ENCODE measurements at places on chromosomes 7 and 10.

DNA sequence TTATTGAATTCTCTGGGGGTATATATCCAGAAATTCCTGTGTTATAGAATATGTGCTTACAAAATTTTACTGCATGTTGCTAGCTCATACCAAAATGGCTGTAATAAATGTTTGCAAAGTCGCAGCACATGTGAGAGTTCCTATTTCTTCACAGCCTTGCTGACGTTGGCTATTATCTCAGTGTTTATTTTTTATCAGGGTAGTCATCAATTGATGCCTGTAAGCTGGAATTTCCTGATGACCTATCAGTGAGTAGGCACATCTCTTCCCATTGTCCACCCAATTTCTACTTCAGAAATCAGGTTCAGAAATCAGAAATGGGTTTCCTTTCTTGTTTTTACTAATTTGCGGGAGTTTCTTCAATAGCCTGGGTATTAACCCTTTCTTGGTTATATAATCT is 268.1 kb upstream of the FZD8 start:
- no peak for DNase-seq

GRCh38 chr7:100867040-100867775 is at the start of gene TRIP6:
TRIP6 (plus strand) TSS chr7:100867387; CDS start chr7:100867498, 111 bp downstream.
- peak; percentile 63 for DNase-seq

DNA sequence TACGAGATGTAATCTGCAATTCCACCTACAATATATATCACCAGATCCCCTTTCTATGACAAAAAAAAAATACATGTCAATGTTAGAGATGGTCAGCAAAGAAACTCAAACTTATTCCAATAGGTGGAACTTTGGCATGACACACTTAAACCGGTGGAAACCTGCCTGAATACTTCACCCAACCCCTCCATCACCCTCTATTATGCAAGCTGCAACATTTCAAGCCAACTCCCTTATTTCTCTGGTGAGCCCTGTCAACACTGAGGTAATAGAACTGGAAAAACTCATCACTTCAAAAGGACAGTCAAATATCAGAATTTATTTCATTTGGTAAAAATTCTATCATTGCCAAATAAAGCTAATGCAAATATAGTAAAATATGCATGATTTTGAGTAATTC is 3.6 kb downstream of the ZNF438 start:
- DNase-seq, result no peak

DNA sequence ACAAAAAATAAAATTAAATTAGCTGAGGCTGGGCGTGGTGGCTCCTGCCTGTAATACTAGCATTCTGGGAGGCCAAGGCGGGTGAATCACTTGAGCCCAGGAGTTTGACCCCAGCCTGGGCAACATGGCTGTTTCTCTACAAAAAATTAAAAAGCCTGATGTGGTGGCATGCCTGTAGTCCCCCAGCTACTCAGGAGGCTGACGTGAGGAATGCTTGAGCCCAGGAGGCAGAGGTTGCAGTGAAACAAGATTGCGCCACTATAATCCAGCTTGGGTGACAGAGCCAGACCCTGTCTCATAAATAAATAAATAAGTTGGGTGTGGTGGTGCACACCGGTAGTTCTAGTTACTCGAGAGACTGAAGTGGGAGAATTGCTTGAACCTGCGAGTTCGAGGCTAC is 65.1 kb downstream of the GNA12 start:
- no peak for DNase-seq

DNA sequence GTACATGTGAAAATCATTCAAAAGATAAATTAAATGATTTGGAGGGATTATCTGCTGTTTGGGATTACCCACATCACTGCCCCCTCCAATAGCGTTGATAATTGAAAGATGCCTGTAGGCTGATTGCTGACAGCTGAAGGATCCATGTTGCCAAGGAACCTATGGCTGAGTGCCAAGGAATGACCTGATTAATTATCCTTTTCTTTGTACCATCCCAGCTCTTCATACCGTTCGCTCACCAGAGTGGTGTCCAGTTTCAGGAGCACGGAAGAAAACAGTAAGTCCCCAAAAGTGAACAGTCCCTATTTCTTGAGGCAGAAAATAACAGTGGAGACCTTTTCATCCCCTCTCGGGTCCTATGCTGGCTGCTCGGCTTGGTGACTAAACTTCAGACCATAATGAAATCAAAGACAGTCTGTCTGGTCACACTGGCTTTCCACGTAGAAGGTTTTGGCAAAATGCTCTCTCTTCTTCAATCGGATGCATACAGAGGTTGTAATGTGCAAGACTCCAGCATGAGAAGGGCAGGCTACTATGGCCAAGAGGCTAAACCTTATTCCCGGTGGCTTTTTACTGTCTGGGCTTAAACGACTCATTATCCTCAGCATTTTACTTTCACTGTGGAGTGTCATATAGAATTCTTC is 108.8 kb downstream of the SPAG6 start:
- DNase-seq, result no peak

DNA sequence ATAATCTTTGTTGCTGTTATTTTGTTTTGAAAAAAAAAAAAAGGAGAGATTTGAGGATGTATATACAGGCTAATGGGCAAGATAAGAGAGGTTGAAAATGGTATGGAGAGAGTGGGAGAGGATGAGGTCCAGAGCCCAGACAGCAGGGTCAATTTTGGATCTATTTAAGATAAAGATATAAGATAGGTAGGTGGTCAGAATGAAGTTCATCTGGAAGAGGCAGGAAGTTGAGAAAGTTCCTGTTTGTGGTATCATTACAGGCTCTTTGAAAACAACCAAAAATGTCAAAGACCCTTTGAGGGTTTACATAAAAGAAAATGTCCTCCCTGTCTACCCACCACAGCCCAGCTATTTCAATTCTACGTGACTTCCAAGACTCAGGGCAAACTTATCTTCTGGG is 7.5 kb downstream of the CEP41 start:
- DNase-seq, result no peak

GRCh38 chr10:131777921-131778320 is 122.9 kb upstream of the PPP2R2D start:
- DNase-seq, result no peak

- no peak for DNase-seq
Measured at GRCh38 chr10:34761453-34761852, 53.6 kb downstream of the PARD3 start.

DNA sequence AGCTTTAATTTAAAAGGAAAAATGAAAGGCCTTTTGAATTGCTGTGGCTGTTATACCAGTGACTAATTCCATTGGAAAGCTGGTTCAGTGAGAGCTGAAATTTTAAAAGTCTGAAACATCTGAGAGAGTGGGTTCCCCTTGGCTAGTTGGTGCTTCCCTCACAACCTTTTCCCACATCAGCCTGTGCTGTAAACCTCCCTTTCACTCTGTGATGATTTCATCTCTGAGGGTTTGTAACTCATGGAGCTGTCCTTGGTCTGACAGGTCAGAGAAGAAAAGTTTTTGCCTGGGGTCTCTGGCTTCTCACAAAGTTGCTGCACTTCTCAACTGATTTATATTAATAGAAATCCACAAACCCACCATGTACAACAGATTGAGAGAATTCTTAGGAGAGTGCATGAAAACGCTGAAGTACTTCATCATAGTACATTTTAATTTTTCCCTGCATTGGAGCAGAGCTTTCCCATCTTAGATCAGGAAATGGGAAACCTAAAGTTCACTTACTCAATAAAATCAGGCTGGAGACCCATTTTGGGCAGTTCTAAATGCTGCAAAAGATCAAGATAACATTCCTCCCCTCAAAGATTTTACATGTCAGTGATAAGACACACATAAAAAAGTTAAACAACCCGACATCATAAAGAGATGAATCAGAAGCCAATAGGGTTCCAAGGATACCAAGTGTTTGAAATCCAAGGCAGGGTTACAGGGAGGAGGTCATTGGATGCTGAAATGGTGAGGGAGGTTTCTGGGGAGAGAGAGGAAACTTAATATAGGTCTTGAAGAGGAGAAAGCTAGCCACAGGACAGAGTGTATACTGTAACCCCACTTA is 157.0 kb upstream of the MKLN1 start:
- no peak for DNase-seq

GRCh38 chr7:114426824-114427223 is 12.2 kb downstream of the FOXP2 start:
- no peak for DNase-seq

GRCh38 chr10:114662646-114663217 is 4.7 kb upstream of the ABLIM1 start:
- no peak for DNase-seq

- DNase-seq, result no peak
Measured at GRCh38 chr7:19851504-19851903, 78.1 kb upstream of the TMEM196 start.

DNA sequence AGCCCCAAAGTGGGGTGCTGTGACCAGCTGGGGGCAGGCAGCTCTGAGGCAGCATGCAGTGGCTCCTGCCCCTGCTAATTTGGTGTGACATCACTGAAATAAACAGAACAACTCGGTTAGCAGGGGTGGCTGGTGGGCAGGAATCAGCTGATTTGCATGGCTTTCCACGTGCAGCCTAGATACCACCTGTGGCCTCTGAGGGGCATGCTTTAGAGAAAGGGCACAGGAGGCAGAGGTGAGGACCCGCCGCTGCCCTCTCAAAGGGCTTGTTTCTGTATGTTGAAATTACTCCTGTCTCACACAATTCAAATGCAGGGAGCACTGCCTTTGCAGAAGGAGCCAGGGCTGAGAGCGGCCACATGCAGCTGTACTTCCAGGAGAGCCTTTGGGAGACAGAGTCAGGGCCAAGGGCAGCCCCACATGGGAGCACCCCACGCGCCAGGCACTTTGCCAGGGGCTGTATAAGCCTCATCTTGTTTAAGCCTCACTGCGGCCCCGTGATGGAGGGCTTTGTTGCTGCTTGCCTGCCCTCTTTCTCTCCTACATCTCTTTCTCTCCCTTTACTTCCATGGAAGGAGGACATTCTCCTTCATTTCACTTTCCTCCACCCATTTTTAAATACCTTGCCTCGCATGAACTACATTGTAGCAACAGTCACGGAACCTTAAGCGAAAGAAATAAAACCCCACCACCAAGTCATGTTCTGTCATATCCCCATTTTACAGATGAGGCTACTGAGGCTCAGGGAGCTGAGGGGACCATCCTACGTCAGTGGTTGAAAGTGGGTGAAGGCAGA is 137.7 kb downstream of the ZMIZ1 start:
- no peak for DNase-seq

DNA sequence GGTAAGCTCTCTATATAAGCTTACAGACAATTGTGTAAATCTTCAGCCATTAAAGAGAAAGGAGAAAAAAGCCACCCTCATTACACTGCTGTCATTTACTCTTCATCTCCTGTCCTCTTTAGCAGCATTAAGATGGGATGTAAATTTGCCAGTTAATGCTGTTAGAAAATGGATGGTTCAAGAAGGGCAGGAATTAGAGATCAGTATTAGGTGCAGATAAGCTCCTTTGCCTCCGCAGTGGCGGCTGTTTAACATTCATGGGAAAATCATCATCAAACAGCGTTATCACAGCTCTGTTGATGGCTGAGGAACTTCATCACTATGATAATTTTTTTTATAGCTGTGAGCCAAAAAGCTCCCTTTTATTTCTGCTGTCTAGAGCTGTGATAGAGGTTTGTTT is 61.8 kb upstream of the FAM204A start:
- no peak for DNase-seq

GRCh38 chr10:118723466-118723865 is 31.3 kb downstream of the CACUL1 start:
- DNase-seq, result no peak

DNA sequence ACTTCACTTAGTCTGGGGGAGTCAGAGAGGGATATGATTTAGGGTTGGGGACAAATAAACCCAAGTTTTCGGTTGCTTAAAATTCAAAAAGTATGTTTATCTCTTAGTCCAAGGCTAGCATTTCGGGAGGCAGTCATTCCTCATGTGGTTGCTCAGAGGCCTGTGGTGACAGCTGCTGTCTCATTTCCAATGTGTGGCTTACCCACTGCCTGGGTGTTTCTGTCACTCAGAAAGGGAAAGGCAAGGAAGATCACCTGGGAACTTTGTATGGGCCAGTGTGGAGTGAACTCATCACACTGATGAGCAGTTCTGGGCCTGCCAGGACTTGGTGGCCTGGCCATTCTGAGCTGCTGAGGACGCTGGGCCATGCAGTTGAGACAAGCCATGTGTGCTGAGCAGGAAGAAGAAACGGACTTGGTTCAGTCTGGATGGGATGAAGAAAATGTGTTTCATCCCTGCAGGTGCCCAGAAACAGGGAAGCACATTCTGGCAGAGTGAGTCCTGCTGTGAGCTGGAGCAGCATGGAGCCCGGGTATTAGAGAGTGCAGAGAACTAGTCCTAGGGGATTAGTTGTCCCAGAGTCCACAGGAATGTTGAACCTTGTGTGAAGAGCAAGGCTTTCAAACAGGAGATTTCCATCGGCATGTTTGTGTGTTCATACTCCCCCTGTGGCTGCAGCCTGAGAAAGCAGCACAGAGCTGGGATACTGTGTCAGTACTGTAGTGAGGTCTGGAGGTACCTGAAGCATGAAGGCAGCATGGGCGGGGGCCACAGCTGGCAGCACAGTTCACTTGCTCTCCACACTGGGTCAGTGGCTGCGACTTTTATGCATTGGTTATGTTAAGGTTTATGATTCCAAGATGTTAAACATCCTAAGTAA is 211.1 kb upstream of the IGFBP3 start:
- DNase-seq, result no peak

GRCh38 chr7:102284891-102285539 is 1.7 kb upstream of the SH2B2 start:
- DNase-seq, result no peak

DNA sequence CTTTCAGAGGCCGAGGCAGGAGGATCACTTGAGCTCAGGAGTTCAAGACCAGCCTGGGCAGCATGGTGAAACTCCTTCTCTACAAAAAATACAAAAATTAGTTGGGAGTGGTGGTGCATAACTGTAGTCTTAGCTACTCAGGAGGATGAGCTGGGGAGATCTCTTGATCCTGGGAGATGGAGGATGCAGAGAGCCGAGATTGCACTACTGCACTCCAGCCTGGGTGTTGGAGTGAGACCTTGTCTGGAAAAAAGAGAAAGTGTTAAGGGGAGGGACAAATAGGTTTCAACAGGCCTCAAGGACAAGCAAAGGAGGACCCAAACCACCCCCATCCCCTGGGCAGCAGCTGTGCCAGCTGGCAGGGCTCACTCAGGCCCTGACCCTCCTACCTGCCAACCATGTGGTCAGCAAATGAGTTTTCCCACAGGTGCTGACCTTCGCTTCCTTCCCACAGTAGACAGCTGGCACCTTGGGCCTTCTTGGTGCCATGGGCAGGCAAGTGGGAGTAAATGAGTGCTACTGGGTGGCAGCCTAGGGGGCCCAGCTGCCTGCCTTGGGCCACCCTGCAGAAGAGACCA is 5.5 kb upstream of the PNLIPRP2 start:
- no peak for DNase-seq

DNA sequence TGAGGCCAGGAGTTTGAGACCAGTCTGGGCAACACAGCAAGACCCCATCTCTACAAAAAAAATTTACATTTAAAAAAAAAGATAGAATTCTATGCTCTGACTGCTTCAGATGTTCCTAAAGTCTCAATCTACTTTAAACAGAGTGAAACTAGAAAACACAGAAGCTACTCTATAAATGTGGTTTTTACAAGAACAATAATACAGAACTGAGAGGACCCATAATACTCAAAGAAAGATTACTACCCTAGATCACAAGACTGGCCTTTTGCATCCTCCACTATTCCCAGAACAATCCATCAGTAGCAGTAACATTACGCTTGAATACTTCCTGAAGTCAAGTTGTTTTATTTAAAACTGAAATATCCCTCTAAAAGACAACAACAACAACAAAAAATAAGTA is 119.4 kb downstream of the ZFAND4 start:
- DNase-seq, result no peak

GRCh38 chr10:45197816-45198485 is 117.5 kb downstream of the OR13A1 start:
- DNase-seq, result no peak
